Articular chondrocyte of knee joint (primary cell): ENCODE measurements at places on chromosomes 7 and 10. TPM values are rescaled to one million over a fixed set of nuclear protein-coding genes. Genes with fewer than 3 reads are reported as not detected.

REPIN1 gene
- total RNA-seq = 30.1 and 35.7 TPM in 2 replicates

FGFR2 gene
- 53.6 and 64.0 TPM in 2 replicates for total RNA-seq

ARHGEF5 gene
- 5.6 and 8.2 TPM in 2 replicates for total RNA-seq

MOGAT3 gene
- not detected in 2 replicates for total RNA-seq

ALOX5 gene
- total RNA-seq = not detected in 2 replicates

GFRA1 gene
- 8.9 and 22.7 TPM in 2 replicates for total RNA-seq

HKDC1 gene
- total RNA-seq = 0.13 and 0.54 TPM in 2 replicates

CTTNBP2 gene
- total RNA-seq = 0.65 TPM in 2 replicates

ITPRID1 gene
- total RNA-seq = not detected in 2 replicates

RNF148 gene
- 0.65 and 0.78 TPM in 2 replicates for total RNA-seq

CHCHD2 gene
- 229 and 233 TPM in 2 replicates for total RNA-seq

GPER1 gene
- total RNA-seq = 18.0 and 19.6 TPM in 2 replicates

PKD2L1 gene
- not detected in 2 replicates for total RNA-seq

PAPSS2 gene
- 91.2 and 106 TPM in 2 replicates for total RNA-seq

CRHR2 gene
- not detected in 2 replicates for total RNA-seq

HTR7 gene
- total RNA-seq = under 0.01 and 0.11 TPM in 2 replicates
